KBM-7 (cell line): ENCODE measurements at places on chromosomes 4 and X.
A peak's percentile ranks its signal among the peaks of the same experiment; 100 is the strongest.

GRCh38 chrX:8346060-8346459 is 118.6 kb upstream of the VCX3B start:
- DNase-seq, result no peak

GRCh38 chr4:89751416-89751815 is 85.5 kb downstream of the SNCA start:
- no peak for DNase-seq

DNA sequence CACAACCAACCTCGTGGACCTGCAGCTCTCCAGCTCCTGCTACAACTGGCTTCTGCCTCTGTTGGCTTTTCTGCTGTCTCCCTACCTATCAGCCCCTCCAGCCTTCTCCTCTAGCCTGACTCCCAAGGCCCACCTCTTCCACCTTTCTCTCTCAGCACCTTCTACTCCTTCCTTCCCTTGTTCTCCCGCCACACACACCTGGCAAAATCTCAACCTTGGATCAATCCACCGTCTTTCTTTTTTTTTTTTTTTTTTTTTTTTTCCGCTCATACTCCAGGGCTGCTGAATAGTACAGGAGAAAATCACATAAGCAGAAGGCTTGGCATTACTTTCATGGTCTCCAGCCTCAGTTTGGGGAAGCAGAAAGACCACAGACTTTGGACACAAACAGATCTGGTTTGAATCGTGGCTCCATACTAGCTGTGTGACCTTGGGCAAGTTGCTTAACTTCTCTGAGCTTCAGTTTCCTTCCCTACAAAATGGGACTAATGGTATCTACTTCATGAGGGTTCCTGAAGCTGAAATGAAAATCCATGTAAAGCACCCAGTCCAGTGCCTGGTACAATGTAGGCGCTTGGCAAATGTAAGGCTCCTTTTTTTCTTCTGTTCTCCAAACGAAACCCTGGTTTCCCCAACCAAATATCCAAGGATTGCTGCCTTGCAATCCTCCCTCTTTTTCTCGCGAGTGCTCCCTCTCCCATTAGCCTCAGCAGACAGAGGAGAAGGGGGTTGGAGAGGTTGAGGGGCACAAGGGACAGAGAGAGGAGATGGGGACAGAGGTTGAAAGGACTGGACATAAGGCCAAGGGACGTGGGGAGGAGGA is 1.7 kb downstream of the FGD1 start:
- peak; percentile 23 for DNase-seq

- no peak for DNase-seq
Measured at GRCh38 chrX:133544115-133544514, 128.8 kb upstream of the GPC4 start.

DNA sequence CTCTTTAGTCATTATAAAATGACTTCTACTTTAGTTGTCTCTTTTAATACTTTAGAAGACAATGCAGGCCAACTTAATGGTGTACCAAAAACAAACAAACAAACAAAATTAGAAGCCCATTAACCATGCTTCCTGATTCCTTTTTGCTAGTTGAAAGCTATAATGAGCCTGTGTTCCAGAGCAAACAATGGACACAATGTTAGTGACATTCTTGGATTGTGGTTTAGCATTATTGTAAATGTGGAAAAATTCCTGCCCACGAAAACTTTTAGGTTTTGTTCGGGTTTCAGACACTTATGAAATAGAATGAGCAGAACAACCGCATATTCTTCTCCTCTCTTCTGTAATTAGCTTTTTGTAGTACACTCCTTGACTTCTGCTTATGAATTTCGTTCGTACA is 1682.7 kb upstream of the PCDH7 start:
- DNase-seq, result no peak
